ENCODE measurements at places on chromosomes 11 and 22. TPM values are rescaled to one million over a fixed set of nuclear protein-coding genes. Genes with fewer than 3 reads are reported as not detected.

DNA sequence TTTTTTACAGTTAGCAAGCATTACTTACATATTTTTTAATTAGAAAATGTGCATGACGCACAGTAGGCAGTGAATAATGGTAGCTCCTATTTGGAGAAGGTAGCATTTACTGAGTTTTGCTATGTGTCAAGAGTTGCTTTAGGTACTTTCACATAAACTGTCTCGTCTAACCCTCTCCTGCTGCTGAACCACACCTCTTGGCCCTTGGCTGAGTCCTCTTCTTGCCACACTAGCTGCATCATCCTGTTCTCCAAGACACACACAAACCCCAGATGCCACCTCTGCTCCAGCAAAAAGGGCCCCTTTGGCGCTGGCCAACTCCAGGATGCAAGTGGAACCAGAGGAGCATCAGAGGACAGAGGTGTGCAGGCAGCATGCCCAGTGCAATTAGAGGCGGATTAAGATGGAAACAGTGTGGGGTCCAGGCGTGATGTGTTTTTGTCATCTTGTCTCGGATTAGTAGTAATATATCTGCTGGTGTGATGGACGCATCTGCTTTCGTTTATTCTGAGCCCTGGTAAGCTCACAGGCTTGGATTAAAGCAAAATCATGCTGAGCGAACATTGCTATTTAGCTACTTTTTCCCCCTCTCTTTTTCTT is 367.0 kb upstream of the CADM1 start:
- DNase-seq, result no peak

DNA sequence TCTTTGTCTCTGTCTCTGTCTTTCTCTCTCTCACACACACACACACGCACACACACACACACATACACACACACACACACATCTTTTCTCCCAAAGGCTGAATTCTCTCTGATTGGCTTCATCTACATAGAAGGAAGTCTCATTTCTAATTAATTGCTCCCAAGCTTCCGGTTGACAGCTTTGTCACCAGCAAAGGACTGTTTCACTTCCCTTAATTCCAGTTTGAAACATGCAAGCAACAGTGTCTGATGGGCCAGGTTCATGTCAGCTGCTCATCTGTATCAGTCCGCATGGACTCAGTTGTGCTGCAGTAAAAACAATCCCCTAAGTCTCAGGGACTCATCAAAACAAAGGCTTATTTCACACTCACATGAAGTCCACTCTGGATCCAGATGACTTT is 16.2 kb upstream of the PVALB start:
- DNase-seq, result peak; percentile 78

DNA sequence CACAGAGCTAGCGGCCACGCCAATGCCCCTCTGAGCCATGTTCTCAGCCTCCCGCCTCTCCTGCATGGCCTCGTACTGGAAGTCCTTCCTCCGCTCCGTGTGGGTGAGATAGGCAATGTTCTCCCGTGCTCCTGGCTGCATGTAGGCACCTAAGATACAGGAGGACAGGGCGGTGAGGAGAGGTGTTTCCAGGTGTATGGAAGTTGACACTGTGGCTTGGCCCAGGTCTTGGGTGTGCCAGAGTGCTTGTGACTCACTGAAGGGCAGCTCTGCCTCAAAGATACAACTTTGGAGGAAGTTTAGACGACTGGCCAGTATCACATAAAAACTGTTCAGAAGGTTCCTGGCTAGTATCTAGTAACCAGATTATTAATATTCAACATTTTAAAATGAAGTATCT is 8.5 kb downstream of the SRRD start:
- no peak for DNase-seq

- DNase-seq, result no peak
Measured at GRCh38 chr11:120336641-120337354, 585 bp downstream of the ARHGEF12 start.

The TRIM66 gene
- polyA plus RNA-seq, result 7.1 TPM

DNA sequence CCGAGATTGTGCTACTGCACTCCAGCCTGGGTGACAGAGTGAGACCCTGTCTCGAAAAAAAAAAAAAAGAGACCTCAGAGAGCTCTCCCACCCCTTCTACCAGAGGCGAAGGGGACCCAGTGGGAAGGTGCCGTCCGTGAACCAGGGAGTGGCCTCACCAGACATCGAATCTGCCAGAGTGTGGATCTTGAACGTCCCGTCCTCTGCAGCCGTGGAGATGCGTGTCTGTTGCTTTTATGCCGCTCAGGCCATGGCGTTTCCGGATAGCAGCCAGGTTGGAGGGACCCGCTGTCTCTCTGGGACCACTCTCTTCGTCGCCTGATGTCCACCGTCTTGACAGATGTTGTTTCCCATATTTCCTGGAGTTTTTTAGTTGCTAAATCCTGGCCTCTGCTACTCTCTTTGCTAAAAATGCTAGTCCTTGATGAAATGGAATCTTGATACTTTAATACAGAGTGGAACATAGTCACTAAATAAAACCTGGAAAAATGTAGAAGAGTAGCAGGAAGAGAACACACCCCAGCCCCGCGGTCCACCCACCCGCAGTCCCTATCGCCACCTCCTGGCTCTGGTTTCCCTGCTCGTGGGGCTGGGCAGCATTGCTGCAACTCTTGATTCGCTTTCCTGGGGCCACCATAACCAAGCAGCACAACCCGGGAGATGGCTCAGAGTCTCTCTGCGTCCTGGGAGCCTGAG is 12.0 kb upstream of the MUC6 start:
- no peak for DNase-seq
